NCI-H460 (cell line): ENCODE measurements at places on chromosomes 13 and 19. TPM values are rescaled to one million over a fixed set of nuclear protein-coding genes. Genes with fewer than 3 reads are reported as not detected.

The RASL11A gene
- total RNA-seq, result 1.3 and 1.9 TPM in 2 replicates

The FBXO27 gene
- total RNA-seq, result 0.52 and 0.59 TPM in 2 replicates

The ARRDC5 gene
- not detected in 2 replicates for total RNA-seq

The PGLYRP1 gene
- total RNA-seq, result not detected in 2 replicates

DNA sequence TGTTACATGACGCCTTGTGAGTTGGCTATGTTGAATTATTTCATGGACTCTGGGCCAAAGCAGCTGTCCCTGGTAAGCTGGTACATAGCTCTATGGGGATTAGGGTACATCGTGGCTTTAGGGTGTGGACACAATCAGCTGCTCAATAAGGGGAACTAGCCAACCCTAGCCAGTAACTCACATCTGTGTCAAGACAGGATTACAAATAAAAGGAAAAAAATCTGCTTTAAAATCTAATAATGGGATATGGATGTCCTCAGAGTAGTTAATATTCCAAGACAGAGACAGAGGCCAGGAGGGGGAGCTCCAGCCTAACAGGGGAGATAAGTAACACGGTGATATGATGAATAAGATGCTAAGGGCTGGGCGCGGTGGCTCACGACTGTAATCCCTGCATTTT lies 21.1 kb upstream of the ZNF766 start:
- no peak for DNase-seq

DNA sequence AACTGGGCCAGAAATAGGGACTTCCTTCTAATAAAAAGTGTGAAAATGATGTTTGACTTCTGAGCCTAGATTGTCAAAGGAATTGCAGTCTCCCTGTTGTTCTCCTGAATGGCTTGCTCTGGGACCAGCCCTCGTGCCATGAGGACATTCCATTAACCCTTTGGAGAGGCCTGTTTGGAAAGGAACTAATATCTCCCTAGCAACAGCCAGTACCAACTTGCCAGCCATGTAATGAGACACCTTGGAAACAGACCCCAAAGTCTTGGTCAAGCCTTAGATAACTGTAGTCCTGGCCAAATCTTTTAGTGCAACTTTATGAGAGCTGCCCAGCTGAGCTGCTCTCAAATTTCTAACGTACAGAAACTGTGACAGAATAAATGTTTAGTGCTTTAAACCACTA lies 8.2 kb upstream of the SIAH3 start:
- no peak for DNase-seq

GRCh38 chr19:54271106-54271505 lies 9.8 kb downstream of the LILRB2 start:
- no peak for DNase-seq

- DNase-seq, result no peak
Measured at GRCh38 chr13:47813718-47814117, 187.4 kb downstream of the SUCLA2 start.
